ENCODE measurements at places on chromosomes 7 and 10.

- DNase-seq = no peak
These were observed 3.6 kb downstream of the GIMAP4 start for GRCh38 chr7:150570556-150571465.

DNA sequence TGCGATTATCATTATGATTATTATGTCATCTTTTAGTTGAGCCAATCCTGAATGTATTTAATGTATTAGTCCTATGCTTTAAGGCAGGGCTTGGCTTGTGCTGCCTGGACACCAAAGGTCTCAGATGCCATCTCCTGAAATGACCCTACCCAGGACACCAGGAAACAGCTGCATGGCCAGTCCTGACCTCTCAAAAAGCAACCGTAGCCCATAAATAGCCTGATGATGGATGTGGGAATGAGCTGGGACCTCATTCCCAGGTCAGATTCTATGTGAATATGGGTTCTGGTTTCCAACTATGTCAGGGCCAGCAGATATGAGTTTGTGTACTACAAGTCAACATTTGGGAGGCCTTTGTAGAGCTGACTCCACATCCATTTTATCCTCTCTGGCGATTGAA lies 438.4 kb downstream of the NRG3 start:
- DNase-seq = no peak

DNA sequence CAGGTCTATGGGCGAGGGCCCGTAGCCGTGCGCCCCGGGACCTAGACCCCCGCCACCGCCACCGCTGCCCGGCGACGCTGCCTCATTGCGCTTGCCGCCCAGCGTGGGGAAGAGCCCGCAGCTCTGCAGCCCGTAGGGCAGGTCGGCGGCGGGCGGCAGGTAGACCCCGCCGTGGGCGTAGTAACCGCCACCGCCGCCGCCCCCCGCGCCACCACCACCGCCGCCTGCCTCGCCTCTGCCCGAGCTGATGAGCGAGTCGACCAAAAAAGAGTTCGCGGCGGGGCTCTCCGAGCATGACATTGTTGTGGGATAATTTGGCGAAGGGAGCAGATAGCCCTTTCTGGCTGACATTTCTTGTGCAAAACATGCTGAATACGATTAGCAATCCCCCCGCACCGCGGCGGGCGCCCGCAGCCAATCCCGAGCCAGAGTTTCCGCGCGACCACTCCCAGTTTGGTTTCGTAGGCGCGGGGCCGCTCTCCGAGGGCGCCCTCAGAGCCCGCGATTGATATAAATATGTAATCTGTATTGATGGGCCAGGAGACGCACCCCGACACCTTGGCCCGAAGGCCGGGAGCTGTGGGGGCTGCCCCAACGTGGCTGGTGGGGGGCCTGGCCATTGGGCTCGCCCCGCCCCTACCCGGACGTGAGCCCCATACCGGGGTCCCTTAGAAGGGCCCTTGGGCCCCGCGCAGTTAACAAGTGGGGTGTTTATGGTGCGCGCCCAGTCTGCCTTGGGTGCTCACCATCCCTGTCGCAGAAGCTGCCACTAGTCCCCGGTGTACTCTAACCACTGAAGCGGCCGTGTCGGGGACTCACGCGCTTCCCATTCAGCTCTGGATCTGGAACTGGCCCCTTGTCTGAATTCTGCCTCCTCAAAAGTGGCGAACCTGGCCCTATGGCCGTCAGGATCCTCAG lies at the start of gene HOXA10:
Gene HOXA10, minus strand, starts transcription at position 365 of the 918 bp plus-strand sequence. Its CDS starts 14 bp downstream, at position 351.
- DNase-seq = no peak

DNA sequence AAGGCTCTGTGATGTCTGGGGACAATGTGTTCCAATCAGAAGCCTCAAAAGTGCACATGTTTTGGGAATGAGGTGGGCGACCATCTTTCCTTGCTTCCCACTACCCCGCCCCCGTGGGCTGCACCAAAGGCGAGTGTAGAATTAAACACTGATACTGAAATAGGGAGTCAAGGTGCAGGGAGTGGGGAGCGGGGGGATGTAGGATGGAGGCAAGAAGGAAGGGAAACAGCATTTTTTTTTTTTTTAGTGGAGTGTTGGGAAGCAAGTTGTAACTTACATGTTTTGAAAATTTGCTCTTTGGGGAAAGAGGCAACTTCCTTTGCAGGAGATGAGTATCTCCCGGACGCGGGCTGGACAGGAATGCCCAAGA lies 484 bp upstream of the DLX5 start:
- DNase-seq = no peak

GRCh38 chr7:32023376-32023775 lies 46.8 kb downstream of the PDE1C start:
- DNase-seq = no peak

DNA sequence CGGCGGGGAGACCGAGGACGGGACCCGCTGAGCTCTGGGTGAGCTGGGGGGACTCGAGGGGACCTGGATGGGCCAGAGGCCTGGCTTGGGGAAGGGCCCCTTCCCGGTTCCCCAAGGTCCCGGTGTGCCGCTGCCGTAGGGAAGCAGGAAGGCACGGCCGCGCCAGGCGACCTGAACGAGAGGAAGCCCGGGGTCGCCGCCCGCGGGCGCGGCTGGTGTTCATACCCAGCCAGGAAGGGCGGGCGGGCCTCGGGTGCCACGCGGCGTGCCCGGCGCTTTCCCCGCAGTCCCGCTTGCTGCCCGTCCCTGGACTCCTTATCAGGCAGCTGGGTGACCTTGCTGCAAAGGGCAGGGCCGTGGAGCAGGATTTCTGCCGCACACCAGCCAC lies 38.0 kb downstream of the ZNF777 start:
- no peak for DNase-seq

GRCh38 chr10:95429639-95430038 lies 131.5 kb downstream of the SORBS1 start:
- DNase-seq = no peak

Data from GM13977 (cell line).